Common myeloid progenitor, CD34-positive (primary cell): ENCODE measurements at places on chromosomes 5 and 9.

DNA sequence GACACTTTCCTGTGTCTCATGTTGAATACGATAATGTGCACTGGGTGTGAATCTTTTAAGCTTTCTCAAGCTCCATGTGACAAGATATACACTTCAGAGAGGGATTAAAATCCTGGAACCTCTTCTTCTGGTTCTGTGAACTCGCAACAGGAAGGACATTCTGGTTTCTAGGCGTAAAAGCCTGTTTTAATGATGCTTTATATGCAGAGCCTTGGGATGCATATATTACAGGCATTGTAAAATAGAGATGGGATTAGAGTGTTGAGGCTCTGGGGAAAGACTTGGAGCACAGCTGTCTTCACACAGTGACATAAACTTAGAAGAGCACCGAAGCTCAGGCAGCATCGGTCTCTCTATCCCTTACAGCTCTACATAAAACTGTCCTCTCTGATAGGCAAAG, 107.7 kb upstream of the SV2C start:
- DNase-seq = no peak
- no peaks in the 10 kb centered on the region for H3K4me1 ChIP-seq
- H3K27me3 ChIP-seq = no peaks in the 10 kb centered on the region

GRCh38 chr9:80964374-80964773, 725.0 kb downstream of the TLE1 start:
- no peak for DNase-seq
- H3K4me3 ChIP-seq = no peak overlapping the region
- no peak overlapping the region for H3K27ac ChIP-seq
- H3K4me1 ChIP-seq = no peaks in the 10 kb centered on the region
- no peaks in the 10 kb centered on the region for H3K27me3 ChIP-seq
- H3K36me3 ChIP-seq = no peaks in the 10 kb centered on the region

GRCh38 chr5:120958877-120959485, 494.9 kb downstream of the PRR16 start:
- no peak overlapping the region for H3K4me3 ChIP-seq
- H3K4me1 ChIP-seq = no peaks in the 10 kb centered on the region
- H3K27me3 ChIP-seq = no peaks in the 10 kb centered on the region

GRCh38 chr5:165410476-165410875, 1905.1 kb downstream of the MAT2B start:
- no peak overlapping the region for H3K27ac ChIP-seq
- no peak overlapping the region for H3K4me3 ChIP-seq
- no peaks in the 10 kb centered on the region for H3K36me3 ChIP-seq
- DNase-seq = no peak
- H3K4me1 ChIP-seq = no peaks in the 10 kb centered on the region

- no peak overlapping the region for H3K4me3 ChIP-seq
- no peak overlapping the region for H3K27ac ChIP-seq
- no peak for DNase-seq
- H3K4me1 ChIP-seq = no peaks in the 10 kb centered on the region
Measured at GRCh38 chr5:9924614-9925013, 294.5 kb upstream of the TAS2R1 start.
